Pulmonary artery endothelial cell (primary cell): ENCODE measurements at places on chromosomes 1 and 21. TPM values are rescaled to one million over a fixed set of nuclear protein-coding genes. Genes with fewer than 3 reads are reported as not detected.

The PSRC1 gene
- total RNA-seq, result 5.5 and 12.8 TPM in 2 replicates

The ZNF670 gene
- total RNA-seq, result 6.2 TPM in 2 replicates

The APH1A gene
- total RNA-seq, result 162 and 165 TPM in 2 replicates

The THEMIS2 gene
- 3.7 and 4.1 TPM in 2 replicates for total RNA-seq
